ENCODE measurements at places on chromosomes 1 and 21.
A peak's percentile ranks its signal among the peaks of the same experiment; 100 is the strongest.

GRCh38 chr1:12094180-12094579 lies 31.1 kb downstream of the TNFRSF8 start:
- DNase-seq: no peak

DNA sequence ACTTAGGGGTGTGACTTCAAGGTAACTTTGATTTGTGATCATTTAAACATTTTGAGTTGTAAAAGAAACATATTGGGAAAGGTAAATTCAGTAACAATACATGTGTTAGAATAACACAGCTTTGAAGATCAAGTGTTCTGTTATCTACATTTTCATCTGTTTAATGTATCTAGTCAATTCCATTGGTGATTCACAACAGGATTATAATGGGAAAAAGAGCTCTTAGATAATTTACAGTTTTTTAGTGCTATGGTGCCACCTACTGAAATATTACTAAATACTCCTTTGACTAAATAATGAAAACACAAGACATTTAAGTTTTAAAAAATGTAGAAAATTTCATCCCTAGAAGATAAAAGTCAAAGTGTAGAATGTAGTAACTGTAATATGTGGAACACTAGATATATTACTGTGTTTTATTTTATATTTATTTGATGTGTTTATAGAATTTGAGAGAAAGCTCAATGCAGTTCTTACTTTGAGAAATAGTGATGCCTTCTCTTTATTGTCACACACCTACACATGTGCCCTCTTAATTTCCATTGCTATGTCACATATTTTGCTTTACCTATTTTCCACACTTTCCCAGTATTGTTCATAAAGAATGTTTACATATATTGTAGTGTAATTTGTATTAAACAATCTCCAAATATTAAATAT lies 47.4 kb downstream of the PTPRC start:
- no peak for DNase-seq

DNA sequence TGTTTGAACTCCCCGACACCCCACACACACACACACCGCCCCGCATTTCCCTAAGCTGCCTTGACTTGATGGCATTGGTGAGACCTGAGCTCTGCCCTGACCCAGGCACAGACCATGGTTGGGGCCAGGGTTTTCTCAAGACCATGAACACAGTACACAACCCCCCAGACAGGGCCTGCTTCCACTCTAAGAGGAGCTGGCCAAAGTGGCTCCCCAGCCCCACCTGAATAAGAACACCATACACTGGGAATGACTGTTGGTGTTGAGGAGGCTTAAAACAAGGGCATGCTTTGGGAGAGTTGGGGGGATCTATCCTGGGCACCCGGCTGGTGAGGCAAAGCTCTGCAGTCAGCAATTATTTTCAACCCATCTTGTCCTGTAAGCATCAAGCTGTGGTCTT lies 77.6 kb upstream of the SYT6 start:
- DNase-seq: no peak

DNA sequence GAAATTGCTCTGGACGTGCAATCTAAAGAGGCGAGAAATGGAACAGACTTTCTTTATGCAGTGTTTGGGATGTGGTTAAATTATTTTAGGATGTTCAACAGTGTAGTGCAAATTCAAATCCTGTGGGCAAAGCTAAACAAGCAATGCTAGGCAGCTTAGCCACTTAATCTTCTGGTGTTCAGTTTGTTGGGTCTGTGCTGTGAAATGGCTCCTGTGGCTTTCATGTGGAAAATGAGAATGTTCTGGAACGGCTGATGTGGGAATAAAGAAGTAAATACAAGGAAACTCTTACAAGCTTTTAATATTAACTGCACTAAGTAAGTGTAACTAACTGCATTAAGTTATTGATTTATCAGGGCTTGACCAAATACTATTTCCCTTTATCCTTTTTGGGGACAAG lies 766.6 kb downstream of the ADGRL2 start:
- DNase-seq: no peak

DNA sequence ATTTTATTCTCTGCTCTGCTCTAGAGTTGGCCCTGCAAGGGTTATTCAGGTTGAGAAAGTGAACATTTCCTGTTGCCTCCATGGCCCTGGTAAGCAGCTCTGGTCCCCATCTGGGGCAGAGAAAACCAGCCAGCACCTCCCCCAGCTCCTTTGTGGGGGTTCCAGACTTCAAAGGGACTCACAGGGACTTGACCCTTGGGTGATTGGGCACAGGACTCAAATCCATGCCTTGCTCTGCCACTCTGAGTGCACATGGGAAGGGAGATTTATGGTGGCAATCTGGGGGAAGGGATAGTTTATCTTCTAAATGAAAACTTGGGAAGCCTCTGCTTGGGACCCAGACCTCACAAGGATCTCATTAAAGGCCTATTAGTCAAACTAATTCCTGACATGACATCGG lies 212.8 kb downstream of the FOXD2 start:
- DNase-seq: peak; percentile 10

DNA sequence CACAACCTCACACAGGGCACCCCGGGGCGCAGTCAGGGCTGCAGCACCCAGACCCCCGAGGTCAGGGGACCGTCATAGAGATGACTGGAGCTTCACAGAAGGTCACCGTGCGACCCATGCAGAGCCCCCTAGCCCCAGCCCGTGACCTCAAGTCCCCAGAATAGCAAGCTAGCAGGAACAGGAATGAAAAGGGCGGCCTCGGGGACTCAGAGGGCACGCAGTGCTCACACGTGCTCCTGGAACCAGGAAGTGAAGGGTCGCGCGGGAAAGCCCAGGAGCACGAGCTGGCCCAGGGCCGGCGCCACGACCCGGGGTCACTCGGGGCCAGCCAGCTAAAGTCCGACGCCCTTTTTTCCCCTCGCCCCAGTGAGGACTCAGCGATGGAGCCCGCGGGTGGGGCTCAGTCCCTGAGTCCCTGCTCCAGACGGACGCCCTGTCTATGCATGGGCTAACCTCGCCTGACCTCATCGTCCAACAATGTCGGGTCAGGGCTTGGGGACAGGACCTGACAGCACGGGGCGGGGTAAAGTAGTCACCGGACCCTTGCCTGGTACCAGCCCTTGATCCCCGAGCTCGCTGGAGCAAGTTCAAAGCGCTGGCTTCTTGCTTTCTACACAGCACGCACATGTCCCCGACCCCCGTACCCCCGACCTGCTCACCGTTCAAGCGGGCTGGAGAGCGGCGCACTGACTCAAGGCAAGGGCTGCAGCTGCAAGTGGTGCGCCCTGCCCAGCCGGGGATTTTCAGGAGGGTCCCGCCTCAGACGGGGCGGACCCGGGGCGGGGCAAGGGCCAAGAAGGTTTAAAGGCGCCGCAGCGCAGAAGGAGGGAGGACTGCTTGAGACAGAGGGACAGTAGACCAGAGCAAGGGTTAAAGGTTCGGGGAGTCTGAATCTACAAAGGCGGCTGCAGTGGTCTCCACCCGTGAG lies at the start of gene TAGLN2:
TSS of gene TAGLN2 (minus strand) at position 717 of the 928 bp plus-strand sequence. CDS start 4,998 bp downstream, outside the sequence.
- DNase-seq: peak; percentile 96

DNA sequence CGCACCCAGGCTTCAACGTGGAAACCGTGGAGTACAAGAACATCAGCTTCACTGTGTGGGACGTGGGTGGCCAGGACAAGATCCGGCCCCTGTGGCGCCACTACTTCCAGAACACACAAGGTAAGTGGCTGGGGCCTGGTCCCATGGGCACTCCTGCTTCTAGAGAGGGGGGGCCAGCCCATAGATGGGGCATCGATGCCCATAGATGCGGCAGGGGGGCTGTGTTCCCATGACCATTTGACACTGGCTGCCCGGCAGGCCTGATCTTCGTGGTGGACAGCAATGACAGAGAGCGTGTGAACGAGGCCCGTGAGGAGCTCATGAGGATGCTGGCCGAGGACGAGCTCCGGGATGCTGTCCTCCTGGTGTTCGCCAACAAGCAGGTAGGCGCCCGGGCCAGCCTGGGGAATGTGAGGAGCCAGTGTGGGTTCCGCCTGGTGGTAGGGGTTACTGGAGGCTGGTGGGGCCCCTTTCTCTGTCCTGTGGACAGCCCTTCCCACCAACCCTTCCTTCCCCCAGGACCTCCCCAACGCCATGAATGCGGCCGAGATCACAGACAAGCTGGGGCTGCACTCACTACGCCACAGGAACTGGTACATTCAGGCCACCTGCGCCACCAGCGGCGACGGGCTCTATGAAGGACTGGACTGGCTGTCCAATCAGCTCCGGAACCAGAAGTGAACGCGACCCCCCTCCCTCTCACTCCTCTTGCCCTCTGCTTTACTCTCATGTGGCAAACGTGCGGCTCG lies 5.6 kb downstream of the C1orf35 start:
- DNase-seq: peak; percentile 19

DNA sequence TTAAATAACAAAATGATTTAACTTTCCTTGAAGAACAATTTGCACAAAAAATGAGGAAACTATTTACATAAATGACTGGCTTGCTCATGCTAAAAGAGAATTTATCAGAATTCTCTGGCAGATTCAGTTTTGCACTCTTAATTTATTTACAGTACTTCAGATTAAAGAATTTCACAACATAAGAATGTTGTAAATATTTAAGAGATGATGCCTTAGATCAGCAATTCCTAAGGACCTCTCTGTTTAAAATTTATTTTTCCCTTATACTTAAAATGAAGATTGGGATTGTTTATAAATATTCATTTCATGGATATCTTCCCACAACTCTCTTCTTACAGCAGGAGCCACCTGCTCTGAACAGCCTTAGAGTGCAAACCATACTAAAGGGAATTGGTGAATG lies 120.8 kb downstream of the OLFM3 start:
- no peak for DNase-seq

GRCh38 chr1:21706151-21706835 lies 37.1 kb upstream of the RAP1GAP start:
- no peak for DNase-seq

GRCh38 chr1:232291681-232292080 lies 338.3 kb downstream of the SIPA1L2 start:
- peak; percentile 39 for DNase-seq

GRCh38 chr1:201229771-201230635 lies 39.4 kb downstream of the IGFN1 start:
- peak; percentile 18 for DNase-seq
